ENCODE measurements at places on chromosomes 3 and 15.
A peak's percentile ranks its signal among the peaks of the same experiment; 100 is the strongest.

- no peak for DNase-seq
These were observed 248.4 kb upstream of the CMC1 start for GRCh38 chr3:27993051-27993450.

- DNase-seq: no peak
These were observed 614.3 kb downstream of the DIPK2A start for GRCh38 chr3:144585953-144586352.

- no peak for DNase-seq
These were observed 157.4 kb downstream of the CD47 start for GRCh38 chr3:107933450-107933849.

DNA sequence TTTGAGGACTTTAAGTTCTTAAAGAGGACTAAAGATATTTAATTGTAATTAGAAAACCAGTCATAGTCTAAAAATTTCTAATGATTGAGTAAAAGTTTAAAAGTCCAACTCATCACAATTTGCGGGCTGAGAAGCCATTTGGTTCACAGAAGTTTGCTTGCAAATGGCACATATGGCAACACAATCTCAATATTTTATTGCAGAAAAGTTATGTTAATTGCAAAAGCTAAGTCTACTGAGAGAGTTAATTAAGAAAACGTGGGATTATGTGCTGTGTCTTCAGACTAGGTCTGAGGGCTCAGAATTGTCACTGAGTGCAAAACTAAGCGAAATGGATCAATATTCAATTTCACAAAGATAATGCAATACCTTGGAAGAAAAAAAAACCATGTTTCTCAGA, 289.7 kb downstream of the PYDC2 start:
- DNase-seq: no peak

GRCh38 chr3:119240591-119241434, at the start of gene B4GALT4:
Gene B4GALT4 (minus strand): TSS chr3:119240878. CDS start chr3:119230099, 10,779 bp downstream.
- DNase-seq: peak; percentile 88

GRCh38 chr3:196115678-196116083, 33.8 kb upstream of the TFRC start:
- DNase-seq: no peak

GRCh38 chr15:70763950-70764730, 782 bp upstream of the UACA start:
- DNase-seq: no peak
